A549 (cell line): ENCODE measurements at places on chromosomes 7 and 10.

- DNase-seq, result no peak
Observed at GRCh38 chr7:134311807-134312206, 4.9 kb downstream of the SLC35B4 start.

- peak; percentile 90 for DNase-seq
Observed at GRCh38 chr10:90930070-90930837, 9.4 kb upstream of the ANKRD1 start.

DNA sequence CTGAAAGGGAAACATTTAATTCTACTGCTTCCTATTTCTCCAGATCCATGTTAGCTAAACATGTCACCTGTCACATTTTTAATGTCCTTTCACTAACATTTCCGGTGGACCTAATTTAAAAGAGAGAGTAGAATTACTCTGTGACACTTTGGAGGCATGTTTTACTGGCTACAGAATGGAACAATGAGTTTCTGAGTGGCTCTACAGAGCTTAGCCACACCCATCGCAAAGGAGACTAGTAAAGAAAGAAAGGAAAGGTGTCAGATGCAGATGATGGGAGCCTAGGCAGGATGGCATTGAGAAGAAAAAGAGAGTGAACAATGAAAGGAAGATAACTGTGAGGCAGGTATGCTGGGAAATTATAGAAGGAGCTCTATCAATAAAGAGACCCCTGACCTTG lies 35.9 kb downstream of the NDUFB2 start:
- no peak for DNase-seq

DNA sequence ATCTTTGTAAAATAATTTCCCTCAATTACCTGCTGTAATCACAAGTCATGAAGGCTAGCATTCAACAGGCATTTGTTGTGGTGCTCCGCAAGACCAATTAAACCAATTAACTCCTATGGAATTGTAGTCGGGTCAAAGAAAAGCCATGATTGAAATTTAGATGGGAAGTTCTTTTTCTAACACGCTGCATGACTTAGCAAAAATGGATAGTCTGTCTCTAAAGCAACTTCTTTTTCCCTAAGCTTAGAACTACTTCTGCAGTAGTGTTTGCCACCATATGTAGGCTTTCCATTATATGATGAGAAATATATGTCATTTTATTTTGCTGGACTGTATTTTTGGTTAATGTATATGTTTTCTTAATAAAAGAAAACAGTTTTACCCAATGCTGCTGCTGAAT lies 119.1 kb downstream of the TSPAN12 start:
- no peak for DNase-seq

DNA sequence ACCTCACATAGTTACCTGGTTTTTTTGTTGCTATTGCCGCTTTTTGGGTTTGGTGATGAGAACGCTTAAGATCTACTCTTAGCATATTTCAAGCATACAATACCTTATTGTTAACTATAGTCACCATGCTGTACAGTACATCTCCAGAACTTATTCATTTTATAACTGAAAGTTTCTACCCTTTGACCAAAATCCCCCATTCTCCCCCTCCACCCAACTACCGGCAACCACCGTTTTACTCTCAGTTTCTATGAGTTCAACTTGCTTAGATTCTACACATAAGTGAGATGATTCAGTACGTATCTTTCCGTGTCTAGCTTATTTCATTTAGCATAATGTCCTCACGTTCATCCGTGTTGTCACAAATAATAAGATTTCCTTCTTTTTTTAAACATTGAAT lies 86.7 kb upstream of the IL6 start:
- no peak for DNase-seq

GRCh38 chr10:59362959-59363381 lies 621 bp upstream of the FAM13C start:
- no peak for DNase-seq

DNA sequence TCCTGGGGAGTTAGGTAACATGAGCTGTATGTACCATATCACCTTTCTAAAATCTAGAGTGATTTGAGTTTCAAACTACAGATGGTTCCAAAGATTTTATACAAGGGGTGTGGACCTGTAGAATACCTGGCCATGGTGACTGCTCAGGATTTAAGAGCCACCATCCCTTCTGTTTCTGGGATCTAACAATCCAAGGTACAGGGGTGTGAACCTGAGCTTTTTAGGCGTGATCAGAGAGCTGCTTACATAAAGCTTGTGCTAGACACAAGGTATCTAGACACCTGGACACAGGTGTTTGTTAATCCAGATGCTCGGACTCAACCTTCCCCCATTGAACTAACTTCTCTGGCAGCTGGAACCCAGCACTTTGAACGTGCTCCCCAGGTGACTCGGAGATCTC lies 516.4 kb downstream of the RPS24 start:
- no peak for DNase-seq

DNA sequence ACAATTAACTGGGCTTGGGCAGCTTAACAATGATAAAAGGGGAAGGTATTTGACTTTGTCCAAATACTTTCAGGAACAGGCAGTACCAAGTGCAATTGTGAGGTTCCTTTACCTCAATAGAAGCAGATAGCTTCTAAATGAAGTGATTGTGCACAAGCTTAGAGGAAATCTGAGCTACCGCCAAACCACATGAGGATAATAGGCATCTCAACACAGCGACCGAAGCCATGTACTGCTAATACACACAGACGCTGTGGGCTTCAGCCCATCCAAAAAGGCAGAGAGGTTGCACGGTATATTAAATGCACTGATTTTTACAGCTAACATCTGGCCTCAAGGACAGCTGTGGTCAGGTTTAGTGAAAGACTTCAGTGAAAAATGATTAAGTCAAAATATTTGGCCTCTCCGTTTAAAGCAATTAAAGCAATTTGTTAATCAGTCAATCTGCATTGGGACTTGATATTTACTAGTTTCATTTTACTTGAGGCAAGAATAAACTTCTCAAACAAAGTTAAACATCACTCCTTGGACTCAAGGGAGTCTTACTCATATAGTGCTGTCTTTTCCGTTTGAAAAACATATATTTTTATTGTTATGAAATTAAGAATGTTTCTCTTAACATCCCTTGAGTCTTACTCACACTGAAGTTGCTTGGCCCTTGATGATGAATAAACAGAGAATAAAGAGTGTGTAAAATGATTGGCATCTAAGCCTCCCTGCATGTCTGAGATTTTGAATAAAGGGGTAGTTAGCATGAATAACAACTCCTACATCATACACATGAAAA lies 306.3 kb downstream of the C7orf25 start:
- no peak for DNase-seq

DNA sequence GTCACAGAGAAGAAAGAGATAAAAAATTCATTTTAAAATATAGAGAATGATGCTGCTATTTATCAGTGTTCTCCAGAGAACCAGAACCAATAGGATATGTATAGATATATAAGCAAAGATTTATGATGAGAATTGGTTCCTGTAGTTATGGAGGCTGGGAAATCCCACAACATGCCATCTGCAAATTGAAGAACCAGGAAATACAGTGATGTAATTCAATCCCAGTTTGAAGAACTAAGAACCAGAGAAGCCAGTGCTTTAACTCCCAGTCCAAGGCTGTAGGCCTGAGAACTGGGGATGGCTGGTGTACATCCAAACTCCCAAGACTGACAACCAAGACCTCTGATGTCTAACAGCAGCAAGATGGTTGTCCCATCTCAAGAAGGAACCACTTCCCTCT lies 192.9 kb upstream of the PLXDC2 start:
- DNase-seq, result no peak

DNA sequence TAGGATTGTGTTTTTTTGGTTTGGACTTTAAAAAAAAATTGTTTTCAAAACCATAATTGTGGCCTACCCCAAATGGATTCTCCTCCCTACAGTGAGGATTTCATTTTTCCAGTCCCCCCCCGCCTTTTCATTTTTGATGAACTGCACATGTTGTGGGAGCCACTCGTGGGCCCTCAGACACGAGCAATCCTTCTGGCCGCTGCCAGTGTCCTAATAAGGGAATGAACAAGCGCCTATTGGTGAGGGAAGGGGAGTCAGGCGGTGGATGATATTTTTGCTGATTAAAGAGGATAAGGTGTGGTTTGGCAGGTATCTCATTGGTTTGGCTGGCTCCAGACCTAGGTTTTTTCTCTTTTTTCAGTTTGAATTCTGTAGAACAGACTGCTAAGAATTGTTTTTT lies 78.7 kb upstream of the AGBL3 start:
- DNase-seq, result no peak

DNA sequence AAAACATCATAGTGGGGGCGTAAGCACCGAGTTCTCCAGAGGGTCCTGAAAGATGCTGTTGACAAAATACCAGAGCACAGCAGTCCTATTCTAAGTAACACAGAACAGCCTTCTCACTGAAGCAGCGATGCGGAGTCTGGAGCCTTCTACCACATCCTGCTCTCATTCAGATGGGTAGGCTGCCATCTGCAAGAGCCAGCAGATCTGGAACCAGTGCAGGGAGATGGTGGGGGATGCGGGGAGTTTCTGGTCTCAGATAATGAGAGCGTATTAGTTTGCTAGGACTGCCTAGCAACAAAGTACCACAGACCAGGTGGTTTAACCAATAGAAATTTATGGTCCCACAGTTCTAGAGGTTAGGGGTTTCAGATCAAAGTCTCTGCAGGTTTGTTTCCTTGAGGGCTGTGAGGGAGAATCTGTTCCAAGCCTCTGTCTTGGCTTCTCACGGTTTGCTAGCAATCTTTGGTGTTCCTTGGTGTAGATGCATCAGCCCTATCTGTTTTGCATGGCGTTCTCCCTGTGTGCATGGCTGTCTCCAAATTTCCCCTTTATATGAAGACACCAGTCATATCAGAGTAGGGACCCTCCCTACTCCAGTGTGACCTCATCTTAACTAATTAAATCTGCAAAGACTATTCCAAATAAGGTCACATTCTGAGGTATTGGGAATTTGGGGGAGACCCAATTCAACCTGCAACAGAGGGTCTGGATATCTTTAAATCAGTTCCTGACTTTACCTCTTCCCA lies 52.0 kb upstream of the STEAP1B start:
- DNase-seq, result no peak

DNA sequence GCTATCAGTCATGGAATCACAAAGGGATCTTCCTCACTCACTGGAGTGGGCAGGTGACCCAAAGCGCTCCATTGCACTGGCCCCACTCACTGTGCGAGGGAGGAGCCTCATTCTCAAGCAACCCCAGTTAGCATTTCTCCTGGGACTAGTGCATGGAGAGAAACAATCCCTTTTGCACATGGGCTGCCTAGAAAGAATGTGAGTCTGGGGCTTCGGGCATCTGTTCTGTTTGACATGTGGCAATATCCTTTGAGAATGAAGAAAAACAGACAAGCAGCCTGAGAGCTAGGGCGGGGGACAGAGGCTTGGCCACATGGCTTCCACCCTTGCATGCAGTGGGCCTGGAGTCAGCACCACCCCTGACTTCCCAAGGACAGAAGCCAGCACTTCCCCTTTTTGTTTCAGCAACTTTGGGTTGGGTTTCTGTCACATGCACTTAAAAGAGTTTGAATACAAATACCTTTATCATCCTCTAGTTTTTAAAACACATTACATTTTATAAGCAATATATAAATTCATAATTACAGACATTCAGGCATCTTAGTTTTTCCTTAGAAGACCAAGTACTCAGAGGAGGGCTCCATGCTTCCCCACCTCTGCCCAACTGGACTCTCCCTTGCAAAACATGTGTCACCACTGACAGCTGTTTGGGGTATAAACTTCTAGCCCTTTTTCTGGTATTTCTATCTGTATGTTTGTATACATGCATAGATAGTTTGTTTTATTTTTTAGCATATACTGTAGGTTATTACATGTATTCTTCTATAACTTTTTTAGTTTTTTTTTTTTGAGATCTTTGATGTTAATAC lies 73.8 kb downstream of the RBM20 start:
- no peak for DNase-seq

- no peak for DNase-seq
Observed at GRCh38 chr7:152669758-152670157, 6.2 kb downstream of the XRCC2 start.

DNA sequence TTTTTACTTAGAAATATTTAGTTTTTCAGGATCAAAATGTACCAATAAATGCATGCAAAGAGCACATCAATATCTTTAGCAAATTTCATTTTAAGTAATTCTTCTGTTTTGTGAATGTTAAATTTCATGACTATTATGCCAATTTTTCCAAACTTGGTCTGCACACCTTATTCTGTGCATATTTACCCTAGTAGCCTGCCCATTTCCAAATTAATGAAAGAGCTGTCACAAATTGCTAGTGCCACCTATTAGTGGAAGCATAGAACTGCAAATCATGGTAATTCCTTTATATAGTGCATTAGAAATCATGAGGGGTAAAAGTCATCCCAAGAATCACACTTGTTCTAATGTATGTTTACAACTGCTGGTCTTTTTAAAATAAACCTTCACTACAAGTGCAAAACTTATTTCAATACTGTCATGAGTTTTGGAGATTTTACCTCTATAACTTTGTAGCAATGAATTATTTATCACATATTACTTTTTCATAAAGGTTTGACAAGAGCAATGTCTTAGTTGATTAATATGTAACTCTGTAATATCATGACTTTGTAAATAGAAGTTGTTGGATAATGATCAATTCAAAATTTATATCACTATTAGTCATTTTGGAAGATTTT lies 5.7 kb downstream of the SEMA3A start:
- peak; percentile 40 for DNase-seq

DNA sequence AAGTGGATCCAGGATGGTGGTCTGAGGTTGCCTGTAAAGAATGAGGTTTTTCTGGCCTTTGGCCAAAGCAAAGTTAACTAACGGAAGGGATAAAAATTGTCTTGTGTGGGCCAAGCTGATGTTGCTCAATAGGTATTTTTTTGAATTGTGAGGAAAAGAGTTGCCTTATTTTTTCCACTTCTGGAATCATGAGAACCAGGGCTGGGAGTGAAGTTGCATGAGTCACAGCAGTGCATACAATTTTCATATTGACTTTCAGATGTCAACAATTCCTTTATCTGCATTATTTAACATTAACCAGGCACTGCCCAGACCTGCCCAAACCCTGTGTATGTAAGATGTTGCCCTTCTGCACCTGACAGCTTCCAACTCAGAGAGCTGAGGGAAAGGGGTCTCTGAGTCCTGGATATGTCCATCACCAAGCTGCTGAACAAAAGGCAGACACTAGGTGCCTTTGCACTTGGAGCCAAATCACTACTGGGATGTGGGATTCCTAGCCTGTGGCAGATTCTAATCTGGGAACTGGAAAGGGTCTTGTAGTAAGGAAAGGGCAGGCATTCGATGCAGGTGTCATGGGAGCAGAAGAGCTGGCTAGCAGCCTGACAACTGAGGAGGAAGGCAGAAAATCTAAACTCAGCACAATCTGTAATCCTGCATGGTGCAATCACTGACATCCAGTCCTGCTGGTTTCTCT lies 52.3 kb upstream of the SLC35B4 start:
- DNase-seq, result peak; percentile 97

- DNase-seq, result no peak
Observed at GRCh38 chr7:77831481-77831880, 32.9 kb downstream of the PHTF2 start.

- no peak for DNase-seq
Observed at GRCh38 chr10:106978756-106979155, 185.8 kb downstream of the SORCS1 start.

DNA sequence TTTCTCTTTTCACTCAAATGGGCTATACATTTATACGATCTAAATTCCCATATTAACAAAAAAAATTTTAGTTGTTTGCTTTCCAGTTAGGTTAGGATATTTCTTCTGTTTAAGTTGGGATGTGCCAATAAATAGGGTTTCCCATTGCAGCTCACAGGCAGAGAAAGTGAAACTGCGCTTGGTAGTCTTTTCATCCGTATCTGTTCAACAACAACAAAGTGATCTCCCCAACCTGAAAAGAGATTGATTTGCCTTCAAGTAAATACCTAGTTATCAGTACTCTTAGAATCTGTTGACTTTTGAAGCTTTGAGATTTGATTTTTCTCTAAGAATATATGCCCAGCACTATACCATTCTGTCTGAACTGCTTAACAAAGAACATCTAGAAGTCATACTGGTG lies 143.4 kb downstream of the DYNC1I1 start:
- DNase-seq, result no peak

- no peak for DNase-seq
Observed at GRCh38 chr7:47502240-47502877, 79.6 kb downstream of the TNS3 start.
